SK-N-SH (cell line): ENCODE measurements at places on chromosomes 7 and 10. TPM values are rescaled to one million over a fixed set of nuclear protein-coding genes. Genes with fewer than 3 reads are reported as not detected.
A peak's percentile ranks its signal among the peaks of the same experiment; 100 is the strongest.

DNA sequence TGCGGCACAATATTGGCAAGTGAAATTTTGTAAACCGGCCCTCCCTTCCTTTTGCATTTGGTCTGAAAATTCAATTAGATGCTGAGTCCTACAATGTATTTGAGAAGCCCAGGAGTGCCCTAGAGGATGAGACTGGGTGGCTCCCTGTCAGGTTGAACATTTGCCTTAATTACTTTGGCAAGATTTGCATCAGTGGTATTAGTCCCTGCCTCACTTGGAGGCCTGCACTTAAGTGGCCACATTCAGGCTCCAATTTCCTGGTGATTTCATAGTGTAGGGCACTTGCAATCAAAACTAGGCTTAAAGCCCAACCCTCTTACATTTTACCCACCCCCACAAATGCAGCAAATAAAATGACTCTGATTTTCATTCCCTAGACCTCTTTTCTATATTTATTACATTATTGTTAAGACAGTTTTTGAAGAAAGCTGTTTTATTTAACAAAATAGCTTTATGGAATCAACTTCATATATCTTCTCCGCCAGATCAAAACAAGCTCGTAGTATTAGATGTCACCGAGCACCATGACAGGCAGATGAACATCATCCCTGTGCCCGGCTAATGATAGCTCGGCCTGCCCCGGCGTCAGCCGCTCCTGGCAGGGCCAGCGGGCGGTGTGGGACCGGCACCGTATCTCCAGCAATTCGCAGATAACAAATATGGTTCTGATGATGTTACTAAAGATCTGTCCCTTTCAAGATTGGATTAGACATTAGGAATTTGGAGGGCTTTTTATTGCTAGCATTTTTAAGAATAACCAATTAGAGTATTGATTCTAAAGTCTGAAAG lies 73.6 kb downstream of the EGFR start:
- peak; percentile 76 for DNase-seq

Gene LIPN
- not detected in 2 replicates for polyA plus RNA-seq

Gene C10orf105
- polyA plus RNA-seq, result not detected in 2 replicates

- no peak for DNase-seq
These were observed 55.1 kb downstream of the IFIT5 start for GRCh38 chr10:89469517-89469916.

GRCh38 chr7:156534925-156535324 lies 105.6 kb upstream of the RNF32 start:
- no peak for DNase-seq

Gene FAM13C
- 7.0 and 7.6 TPM in 2 replicates for polyA plus RNA-seq

GRCh38 chr7:8499128-8499527 lies 65.7 kb downstream of the NXPH1 start:
- no peak for DNase-seq

Gene NPSR1
- polyA plus RNA-seq, result not detected in 2 replicates

DNA sequence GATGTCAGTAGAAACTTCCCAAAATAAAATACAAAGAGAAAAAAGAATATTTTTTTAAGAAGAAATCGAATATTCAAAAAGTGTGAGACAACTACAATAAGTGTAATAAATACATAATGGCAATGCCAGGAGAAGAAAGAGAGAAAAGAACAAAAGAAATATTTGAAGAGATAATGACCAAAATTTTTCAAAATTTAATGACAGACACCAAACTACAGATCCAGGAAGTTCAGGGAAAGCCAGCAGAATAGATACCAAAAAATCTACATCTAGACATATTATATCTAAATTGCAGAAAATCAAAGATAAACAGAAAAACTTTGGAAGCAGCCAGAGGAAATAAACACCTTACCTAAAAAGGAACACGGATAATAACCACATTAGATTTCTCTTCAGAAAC lies 66.8 kb upstream of the CDK1 start:
- DNase-seq, result no peak

GRCh38 chr7:94605031-94605430 lies 50.9 kb downstream of the SGCE start:
- DNase-seq, result no peak
